Right lung (tissue), 10 donors: ENCODE measurements at places on chromosomes 2 and 18. TPM values are rescaled to one million over a fixed set of nuclear protein-coding genes. Genes with fewer than 3 reads are reported as not detected.

Gene RIT2
- not detected for polyA plus RNA-seq

Gene CDH19
- 0.15 TPM for polyA plus RNA-seq

Gene CAVIN2
- polyA plus RNA-seq, result 104 TPM

Gene CCBE1
- polyA plus RNA-seq, result 75.0 TPM

Gene FSHR
- polyA plus RNA-seq, result not detected

Gene ANKRD30BL
- 0.84 TPM for polyA plus RNA-seq

Gene EPB41L3
- polyA plus RNA-seq, result 41.5 TPM

Gene TGFA
- polyA plus RNA-seq, result 0.36 TPM

Gene DLGAP1
- 2.1 TPM for polyA plus RNA-seq

Gene CNDP1
- polyA plus RNA-seq, result 0.48 TPM

Gene IWS1
- 52.0 TPM for polyA plus RNA-seq

Gene NCKAP5
- 15.9 TPM for polyA plus RNA-seq

Gene AOX1
- polyA plus RNA-seq, result 8.3 TPM

Gene IL1A
- polyA plus RNA-seq, result not detected

Gene RAB27B
- 4.9 TPM for polyA plus RNA-seq

Gene RASGRP3
- 38.3 TPM for polyA plus RNA-seq

Gene TAF4B
- polyA plus RNA-seq, result 4.5 TPM

Gene CD28
- 3.2 TPM for polyA plus RNA-seq

Gene DSG4
- not detected for polyA plus RNA-seq

Gene TSPYL6
- polyA plus RNA-seq, result 0.05 TPM

Gene IL36B
- not detected for polyA plus RNA-seq

Gene UGT1A3
- polyA plus RNA-seq, result not detected

Gene RANBP2
- 69.7 TPM for polyA plus RNA-seq
